ENCODE measurements at places on chromosomes 5 and 9.

GRCh38 chr5:151298063-151298855, 5.3 kb downstream of the SLC36A3 start:
- DNase-seq, result no peak

- no peak for DNase-seq
These were observed 107.9 kb upstream of the FREM1 start for GRCh38 chr9:15018096-15018637.

- no peak for DNase-seq
These were observed 78.3 kb upstream of the PCSK5 start for GRCh38 chr9:75812141-75812540.

- no peak for DNase-seq
These were observed 11.9 kb downstream of the HAND1 start for GRCh38 chr5:154466147-154466546.

DNA sequence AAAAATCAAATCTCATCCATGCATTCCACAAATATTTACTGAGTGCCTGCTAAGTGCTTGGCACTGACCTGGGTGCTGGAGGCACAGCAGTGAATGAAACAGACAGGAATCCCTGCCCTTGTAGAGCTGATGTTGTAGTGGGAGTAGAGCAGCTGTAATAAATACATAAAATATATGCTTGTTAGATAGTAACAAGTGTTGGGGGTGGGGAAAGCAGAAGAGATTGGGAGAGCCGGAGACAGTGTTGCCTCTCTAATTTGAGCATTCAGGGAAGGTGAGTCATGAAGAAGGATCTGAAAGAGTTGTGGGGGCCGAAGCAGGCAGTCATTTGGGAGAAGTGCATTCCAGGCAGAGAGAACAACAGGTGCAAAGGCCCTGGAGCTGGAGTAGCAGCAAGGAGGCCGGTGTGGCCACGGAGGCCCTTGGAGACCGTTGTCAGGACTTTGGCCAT, 97.9 kb downstream of the ZNF618 start:
- DNase-seq, result no peak

- DNase-seq, result no peak
These were observed 66.1 kb downstream of the NPR3 start for GRCh38 chr5:32777222-32777621.

DNA sequence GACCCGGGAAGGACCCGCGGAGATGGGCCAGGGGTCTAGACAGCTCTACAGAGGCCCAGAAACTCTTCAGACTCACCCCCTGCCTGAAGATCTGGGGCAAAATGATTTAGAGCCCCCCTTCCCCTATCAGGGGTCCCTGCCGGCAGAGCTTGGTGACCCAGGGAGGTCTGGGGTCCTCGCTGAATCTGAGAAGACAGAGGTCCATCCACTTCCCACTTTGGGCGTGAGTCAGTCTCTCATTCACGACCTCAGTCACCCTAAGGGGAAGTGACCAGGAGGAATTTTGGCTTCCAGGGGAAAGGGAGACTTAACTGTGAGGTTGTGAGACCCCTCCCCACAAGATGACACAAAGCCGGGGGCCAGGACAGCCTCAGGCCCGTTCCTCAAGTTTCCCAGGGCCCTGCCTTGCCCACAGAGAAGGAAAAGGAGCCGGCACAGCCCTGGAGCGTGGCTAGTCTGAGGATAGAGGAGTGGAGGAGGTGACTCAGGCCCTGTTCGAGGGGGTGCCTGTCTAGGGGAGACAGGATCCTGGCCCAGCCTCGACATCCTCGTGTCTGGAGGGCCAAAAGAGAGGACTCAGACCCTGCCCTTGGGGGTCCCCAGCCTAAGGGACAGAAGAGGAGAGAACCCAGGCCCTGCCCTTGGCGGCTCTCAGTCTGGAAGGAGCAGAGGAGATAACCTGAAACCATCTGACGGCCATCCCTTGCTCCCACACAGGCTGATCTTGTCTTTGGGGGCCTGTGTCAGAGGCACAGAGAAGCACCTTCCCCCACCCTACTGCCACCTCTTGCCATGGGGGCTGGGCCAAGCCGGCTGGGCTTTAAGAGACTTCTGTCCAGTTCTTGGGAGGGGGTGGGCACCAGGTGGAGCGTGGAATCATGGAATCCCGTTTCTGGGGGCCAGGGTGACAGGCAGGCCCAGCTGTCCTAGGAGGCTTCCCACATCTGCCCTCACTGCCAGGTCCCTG, 889 bp downstream of the PDLIM4 start:
- DNase-seq, result no peak

DNA sequence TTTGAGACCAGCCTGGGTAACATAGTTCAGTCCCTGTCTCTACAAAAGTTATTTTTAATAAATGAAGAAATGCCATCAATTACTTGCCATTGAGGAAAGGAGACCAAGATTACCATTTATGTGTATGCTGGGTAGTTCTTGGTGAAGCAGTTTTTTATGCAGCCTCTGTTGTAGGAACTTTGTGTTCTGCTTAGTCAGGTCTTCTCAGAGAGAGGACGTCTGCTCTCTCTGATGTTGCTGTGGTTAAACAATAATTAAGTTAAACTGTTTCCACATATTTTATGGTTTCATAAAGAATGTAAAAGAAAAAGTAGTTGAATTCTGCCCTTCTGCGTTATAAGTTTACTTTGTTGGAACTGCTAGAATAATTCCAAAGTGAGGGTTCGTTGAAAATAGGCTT, 210.5 kb downstream of the KDM4C start:
- DNase-seq, result peak; percentile 74

GRCh38 chr5:65823204-65823603, 101.2 kb downstream of the NLN start:
- no peak for DNase-seq

DNA sequence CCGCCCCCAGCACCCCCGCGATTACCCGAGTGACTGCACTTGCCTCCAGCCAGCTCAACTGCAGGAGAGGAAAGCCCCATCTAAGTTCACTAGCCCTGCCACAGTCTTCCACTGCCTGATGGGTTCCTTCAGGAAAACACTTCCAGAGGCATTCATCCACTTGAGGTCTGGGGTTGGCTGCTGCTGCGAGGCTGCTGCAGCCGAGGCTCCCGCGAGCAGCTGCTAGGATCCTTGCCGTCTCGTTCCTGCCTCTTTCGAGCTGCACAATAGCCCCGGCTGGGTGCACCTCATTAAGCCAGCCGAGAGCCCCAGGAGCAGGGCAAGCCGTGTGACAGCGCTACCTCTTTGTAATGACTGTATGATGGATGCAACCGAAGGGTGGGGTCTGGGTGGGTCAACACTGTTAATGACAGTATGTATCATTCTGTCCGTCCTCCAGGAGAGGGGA, 24.2 kb upstream of the ELAVL2 start:
- DNase-seq, result no peak

DNA sequence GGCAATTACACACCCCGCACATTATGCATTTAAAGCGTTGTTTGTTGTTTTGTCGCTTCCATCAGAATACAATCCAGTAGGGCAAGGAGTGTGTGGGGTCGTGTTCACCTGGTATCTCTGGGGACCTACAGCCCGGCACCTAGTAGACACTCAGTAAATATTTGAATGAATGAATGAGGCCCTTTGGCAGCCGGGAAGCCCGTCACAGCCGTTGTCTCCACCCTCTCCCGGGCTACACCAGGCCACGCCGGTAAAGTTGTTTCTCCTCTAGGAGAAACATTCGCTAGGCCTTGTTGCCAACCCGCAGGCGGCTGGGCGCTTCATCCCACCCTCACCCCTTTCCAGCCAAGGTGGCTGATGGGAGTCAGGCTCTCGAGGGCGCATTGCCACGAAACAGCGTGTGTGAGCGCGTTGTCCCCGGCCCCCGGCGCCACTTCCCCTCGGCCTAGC, 876 bp upstream of the JAK2 start:
- DNase-seq, result no peak

DNA sequence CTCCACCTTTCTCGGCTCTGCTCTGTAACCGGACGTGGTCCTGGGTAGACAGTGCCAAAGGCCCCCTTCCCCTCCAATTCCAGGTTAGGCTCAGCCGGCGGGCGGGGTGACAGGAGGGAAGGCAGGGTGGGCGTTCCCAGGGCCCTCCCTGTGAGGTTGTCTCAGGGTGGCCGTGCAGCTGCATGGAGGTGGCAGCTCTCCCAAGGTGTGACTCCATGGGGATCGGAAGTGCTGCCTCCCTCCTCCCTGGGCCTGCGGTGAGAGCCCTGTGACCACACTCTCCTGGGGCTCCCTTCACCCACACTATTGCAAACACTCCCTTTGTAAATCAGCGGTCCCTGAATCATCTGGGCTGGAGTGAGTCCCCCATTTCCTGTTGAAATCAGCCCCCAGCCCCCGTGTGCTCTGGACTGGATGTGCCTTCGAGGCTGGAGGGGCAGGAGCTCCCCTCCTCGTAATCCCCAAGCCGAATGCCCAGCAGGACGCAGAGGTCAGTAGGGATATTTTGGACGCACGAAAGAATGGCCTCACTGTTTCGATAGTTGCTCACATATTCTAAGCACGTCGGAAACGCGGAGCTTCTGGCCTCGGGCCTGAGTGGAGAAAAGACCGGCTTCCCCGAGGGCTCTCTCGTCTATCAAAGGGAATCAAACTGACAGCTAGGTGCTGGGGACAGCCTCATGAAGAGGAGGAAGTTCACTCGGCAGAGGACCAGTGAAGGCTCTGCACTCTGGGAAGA, 107.6 kb upstream of the COL5A1 start:
- no peak for DNase-seq

DNA sequence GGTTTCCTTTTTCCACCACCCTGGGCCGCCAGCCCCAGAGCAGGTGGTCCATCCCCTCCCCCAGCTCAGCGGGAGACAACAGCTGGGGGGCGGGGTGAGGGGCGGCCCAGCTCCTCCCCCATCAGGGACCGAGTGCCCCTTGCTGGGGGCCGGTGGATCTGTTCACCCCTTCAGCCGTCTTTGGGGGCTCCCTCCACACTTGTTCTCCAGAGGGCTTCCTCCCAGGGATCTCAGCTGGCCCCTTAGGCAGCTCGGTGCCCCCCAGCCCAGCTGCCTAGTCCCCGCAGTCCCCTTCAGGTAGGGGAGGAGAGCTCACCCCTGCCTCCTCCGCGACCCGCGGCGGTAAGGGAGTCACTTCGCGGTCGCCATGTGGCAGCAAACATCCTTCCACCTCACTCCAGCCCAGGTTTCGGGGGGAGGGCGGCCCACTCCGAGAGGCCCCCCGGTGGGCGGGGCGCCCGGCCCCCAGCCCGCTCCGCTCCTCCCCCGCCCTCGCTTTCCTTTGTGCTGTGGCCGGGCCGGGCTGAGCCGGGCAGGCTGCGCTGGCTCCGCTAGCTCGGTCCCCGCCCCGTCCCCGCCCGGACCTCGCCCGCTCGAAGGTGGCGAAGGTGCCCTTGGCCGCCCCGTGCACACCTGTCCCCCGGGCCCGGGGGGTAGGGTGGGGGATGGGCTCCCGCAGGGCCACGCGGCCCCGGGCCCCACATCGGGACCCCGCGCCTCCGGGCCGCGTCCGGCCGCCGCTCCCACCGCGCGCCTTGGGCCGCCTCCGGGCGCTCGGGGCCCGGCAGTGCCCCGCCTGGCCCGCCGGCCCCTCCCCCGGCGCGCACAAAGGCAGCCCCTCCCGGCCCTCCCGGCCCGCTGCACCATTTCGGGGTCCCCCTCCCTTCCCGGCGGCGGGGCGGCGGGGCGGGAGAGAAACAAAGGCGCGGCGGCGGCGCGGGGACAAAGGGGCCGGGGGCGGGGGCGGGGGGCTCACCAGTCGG, 683 bp downstream of the DBN1 start:
- DNase-seq, result no peak

GRCh38 chr5:78499485-78499884, 139.1 kb downstream of the SCAMP1 start:
- no peak for DNase-seq

GRCh38 chr9:89462817-89463683, 34.9 kb downstream of the SEMA4D start:
- DNase-seq, result no peak

GRCh38 chr9:125511789-125512660, 195.0 kb downstream of the MAPKAP1 start:
- no peak for DNase-seq

DNA sequence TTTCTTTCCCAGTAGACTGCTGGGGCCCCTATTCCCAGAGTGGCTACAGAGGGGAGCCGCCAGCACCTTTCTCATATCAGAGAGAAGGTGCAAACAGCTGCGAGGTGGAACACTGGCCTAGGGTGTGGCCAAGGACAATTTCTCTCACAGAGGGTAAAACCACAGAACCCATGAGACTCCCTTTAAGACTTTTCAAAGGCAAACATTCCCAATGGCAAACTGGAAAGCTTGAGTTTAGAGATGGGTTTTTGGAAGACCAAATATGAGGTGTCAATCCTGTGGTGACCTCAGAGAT, 335.1 kb upstream of the PIK3R1 start:
- DNase-seq, result no peak

DNA sequence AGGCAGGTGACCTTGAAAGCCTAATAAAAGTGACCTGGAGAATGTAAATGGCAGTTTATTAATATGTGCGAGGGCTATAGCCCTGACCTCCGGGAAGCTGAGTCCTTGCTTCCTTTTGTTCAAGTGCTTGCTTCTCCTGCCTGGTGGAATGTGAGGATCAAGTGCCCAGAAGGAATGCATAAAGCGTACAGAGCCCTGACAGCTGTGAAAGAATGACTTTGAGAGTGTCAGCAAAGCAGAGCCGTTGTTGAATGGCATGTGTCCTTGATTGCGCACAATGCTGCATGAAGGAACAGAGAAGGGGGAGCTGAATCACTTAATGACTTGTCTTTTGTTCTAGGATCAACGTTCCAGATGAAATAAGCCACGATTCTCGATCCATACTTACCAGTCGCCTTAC, 133.0 kb downstream of the SLF1 start:
- DNase-seq, result no peak

DNA sequence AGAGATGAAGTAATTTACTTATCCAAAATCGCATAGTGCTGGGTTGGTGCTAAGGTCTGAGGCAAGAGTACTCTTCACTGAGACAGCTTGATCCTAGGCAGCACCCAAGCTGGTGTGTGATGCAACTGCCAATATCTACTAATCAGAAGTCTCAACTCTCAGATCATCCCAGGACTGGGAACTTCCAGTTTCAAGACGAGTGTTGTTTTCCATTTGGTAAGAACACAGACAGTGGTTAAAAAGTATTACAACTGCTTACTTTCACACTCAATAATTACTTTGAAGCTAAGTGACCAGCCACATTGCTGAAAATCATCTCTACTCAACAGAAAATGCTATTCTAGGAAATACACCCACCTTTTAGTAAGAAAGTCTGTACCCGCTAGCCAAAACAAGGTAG, 45.3 kb downstream of the FBXW11 start:
- DNase-seq, result no peak

- no peak for DNase-seq
These were observed 264.4 kb downstream of the HTR1A start for GRCh38 chr5:63697811-63698210.

- no peak for DNase-seq
These were observed 630.3 kb upstream of the CDH18 start for GRCh38 chr5:20618340-20618739.

- no peak for DNase-seq
These were observed 176.4 kb downstream of the ARRDC3 start for GRCh38 chr5:91206734-91207133.

GRCh38 chr9:133991214-133991921, 756 bp downstream of the VAV2 start:
- DNase-seq, result no peak

DNA sequence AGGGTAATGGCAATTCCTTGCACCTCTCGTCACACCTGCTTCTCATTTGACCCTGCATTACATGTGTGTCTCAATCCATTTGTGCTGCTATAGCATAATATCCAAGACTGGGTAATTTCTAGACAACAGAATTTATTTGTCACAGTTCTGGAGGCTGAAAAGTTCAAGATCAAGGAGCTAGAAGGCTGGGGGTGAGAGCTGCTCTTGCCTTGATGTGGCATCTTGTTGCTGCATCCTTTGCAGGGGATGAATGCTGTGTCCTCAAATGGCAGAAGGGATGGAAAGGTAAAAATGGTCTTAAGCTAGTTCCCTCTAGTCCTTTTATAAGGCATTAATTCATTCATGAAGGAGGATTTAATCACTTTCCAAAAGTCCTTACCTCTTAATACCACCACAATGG, 323.7 kb upstream of the RPS23 start:
- no peak for DNase-seq

All from astrocyte of the cerebellum (primary cell).